Activated naive CD4-positive, alpha-beta T cell (primary cell): ENCODE measurements at places on chromosomes 12 and 14.

GRCh38 chr12:96571101-96571862, 81.9 kb downstream of the CFAP54 start:
- DNase-seq, result no peak

- no peak for DNase-seq
Measured at GRCh38 chr12:24814379-24815113, 134.4 kb downstream of the BCAT1 start.

DNA sequence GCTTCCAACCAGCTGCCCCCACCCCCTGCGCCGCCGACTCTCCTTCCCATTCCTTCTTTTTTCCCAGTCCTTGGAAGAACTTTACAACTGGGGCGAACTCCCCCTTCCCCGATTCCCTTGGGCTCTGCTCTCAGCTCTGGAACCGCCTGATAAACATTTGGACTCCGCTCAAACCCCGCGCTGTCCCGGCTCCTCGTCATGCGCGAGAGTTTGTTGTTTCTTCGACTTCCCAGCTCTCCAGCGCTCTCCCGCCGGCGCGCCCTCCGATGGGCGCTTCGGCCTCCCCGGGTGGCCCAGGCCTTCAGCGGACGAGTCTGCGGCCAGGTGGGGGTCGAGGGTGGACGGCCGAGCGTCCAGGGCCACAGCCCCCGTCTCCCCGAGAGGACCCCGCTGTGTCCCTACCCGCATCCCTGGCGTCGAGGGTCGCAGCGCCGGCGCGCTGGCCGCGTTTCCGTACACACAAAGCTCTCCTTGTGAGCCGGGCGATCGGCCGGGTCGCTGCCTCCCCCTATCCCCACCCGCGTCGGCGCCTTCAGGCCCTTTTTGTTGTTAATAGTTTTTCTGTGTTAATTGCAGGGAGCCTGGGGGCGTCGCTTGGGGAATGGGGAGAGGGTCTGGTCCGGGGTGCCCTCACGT, 847 bp downstream of the MMP14 start:
- DNase-seq, result peak; percentile 16

- no peak for DNase-seq
Measured at GRCh38 chr12:91778091-91778832, 367.4 kb downstream of the BTG1 start.

- DNase-seq, result no peak
Measured at GRCh38 chr14:103188810-103189480, 65.7 kb downstream of the TNFAIP2 start.

GRCh38 chr14:64824471-64824870, 55.2 kb downstream of the SPTB start:
- DNase-seq, result no peak

- no peak for DNase-seq
Measured at GRCh38 chr14:53306911-53307310, 153.8 kb upstream of the DDHD1 start.

- no peak for DNase-seq
Measured at GRCh38 chr12:75611041-75611440, 99.6 kb upstream of the KRR1 start.

DNA sequence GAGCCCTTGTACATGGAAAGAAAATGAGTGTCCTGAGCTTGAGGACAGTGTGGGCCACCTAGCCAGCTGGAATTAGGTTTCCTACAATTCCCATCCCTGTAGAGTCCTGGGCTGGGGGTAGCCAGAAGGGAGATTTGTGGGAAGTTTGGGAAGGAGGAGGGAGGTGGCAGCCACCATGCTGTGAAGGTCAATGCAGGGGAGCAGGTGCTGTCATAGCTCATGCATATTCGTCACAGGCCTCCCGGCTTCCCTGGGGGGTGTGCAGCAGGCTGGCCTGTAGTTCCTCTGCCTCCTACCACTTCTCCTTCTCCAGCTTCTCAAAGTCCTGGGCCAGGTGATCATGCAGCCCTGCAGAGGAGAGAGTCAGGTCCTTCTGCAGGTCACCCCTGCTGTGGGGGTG, 121.3 kb downstream of the TBX3 start:
- no peak for DNase-seq

DNA sequence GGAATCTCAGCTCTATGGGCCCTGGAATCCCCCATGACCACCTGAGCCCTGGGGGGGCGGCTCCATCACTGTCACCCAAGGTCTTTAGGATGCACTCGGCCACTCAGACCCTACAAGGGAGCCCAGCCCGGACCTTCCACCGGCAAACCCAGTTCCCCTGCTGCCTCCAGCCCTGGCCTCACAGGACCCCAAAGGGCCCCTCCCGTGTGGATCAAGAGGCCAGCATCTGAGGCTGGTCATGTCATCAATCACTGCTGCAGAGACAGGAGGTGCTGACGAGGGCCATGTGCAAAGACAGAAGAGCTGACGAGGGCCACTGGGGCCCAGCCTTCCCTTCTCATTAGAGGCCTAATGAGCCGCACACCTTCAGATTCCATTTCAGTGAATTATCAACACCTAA, 39.0 kb upstream of the SFSWAP start:
- no peak for DNase-seq

GRCh38 chr12:120473807-120474615, 4.5 kb upstream of the SRSF9 start:
- no peak for DNase-seq

- no peak for DNase-seq
Measured at GRCh38 chr12:48958049-48958388, 732 bp upstream of the ARF3 start.

- no peak for DNase-seq
Measured at GRCh38 chr12:5027046-5027821, 16.4 kb upstream of the KCNA5 start.

GRCh38 chr12:78864870-78865463, 393 bp downstream of the SYT1 start:
- no peak for DNase-seq

DNA sequence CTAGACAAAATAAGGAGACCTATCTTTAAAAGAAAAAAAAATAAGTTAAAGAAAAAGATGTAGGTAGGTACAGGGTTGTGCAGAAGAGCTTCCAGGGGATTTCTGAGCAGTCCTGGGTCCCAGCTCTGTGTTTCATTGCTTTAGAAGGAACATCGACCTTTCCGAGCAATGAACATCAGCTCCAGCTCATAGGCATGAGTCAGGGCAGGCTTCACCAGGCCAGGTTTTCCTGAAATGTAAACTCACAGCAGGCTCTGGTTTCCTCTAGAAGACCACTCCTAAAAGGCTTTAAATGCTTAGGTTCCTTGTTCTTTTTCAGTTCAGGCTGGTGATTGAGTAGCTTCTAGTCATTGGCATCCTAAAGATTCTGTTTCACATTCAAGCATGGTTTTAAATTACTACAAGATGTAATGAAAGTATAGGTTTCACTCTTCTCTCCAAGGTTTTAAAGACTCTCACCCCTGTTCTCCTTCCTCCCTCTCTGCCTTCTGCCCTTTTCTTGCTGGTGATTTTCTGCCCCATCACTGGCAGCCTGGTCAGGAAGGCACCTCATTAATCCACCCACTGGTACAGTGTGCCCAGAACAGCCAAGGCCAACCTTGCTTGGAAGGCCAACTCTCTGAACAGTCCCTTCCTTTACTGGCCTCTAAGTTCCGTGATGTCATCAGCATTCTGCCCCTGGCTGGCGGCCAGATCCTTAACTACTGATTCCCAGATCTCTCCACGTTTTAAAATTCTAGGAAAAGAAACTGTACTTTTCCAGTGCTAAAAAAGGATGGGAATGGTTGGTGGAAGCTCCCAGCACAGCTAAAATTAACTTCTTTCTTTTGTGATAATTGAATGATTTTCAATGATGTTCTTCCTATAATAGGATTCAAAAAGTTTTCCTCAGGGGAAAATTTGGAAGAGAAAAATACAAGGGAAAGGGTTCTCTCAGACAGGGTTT, 109.4 kb upstream of the HIF1A start:
- DNase-seq, result no peak

GRCh38 chr12:95463050-95463449, 10.9 kb upstream of the METAP2 start:
- DNase-seq, result no peak

- DNase-seq, result no peak
Measured at GRCh38 chr12:80632835-80633234, 74.6 kb upstream of the MYF6 start.

- DNase-seq, result no peak
Measured at GRCh38 chr12:110656071-110656655, 32.8 kb downstream of the HVCN1 start.

DNA sequence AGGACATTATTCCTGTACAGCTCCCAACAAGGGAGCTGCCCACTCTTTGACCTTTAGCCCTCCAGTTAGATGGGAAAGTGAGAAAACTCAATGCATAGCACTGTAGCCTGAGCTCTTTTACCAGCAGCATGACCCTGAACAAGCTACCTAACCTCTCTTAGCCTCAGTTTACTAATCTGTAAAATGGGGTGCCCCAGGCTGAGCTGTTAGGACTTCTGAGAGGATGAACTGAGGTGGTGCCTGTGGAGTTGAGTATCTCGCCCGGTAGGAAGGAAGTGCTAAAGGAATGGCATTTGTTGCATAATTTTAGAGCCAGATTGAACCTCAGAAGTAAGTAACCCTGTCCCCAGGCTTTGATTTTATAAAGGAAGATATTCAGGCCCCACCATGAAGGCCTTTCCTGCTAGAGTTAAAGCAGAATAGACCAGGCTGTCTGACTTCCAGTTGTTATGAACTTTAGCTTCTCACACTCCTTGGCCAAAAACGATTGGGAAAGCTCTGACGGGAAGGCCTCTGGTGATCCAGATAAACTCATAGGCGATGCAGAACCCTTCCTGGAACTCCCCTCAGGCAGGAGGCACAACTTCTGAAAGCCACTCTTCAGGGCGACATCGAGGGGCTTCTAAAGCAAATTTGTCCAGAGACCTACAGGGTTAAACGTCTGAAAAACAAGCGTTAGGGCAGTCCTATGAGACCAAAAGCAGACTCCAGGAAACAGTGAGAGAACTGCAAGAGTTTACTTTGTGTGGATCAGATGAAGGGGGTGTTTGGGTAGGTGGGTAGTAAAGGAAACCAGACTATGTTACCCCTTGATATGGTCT, 2.5 kb upstream of the SERPINA10 start:
- no peak for DNase-seq

GRCh38 chr14:64447876-64448670, 17.2 kb upstream of the AKAP5 start:
- no peak for DNase-seq

DNA sequence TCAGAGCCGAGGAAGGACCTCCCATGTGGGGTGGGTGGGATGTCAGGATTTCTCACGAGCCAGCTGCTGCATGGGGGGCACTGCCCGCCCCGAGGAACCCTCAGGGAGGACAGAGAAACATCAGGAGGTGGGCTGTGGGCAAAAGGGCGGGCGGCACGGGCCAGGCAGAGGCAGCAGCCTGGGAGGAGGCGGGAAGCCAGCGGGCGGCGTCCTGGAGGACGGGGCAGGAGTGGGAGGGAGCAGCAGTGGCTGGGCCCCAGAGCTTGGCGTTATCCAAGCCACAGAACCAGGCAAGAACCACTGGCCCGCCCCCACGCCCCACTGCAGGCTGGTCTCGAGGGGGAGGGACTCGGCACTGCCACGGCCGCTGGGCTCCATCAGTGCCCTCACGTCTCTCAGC, 2.4 kb downstream of the C14orf180 start:
- DNase-seq, result no peak

DNA sequence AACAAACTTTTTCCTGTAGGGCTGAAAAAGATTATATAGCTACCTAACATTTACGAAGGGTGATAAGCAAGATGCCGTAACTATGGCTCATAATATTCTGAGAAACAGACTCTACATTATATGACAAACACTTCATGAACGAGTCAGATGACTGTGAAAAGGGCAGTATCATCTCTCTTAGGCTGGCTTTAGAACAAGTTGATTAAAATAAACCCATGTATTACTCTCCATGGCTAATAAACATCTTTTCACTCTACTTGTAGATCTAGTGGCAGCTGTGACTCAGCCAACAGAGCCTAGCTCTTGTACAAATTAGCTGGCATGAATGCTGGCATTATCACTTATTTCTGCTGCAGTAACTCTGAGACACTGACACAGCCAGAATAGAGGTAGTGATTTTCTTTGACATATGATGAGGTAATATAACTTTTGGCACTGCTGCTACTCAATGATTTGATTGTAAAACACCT, 47.1 kb downstream of the SLC2A13 start:
- DNase-seq, result no peak

GRCh38 chr14:38074754-38075153, 132.9 kb upstream of the SSTR1 start:
- DNase-seq, result no peak

GRCh38 chr12:49564686-49565405, 3.1 kb downstream of the MCRS1 start:
- no peak for DNase-seq

GRCh38 chr12:94020335-94020734, 128.0 kb upstream of the PLXNC1 start:
- DNase-seq, result no peak

DNA sequence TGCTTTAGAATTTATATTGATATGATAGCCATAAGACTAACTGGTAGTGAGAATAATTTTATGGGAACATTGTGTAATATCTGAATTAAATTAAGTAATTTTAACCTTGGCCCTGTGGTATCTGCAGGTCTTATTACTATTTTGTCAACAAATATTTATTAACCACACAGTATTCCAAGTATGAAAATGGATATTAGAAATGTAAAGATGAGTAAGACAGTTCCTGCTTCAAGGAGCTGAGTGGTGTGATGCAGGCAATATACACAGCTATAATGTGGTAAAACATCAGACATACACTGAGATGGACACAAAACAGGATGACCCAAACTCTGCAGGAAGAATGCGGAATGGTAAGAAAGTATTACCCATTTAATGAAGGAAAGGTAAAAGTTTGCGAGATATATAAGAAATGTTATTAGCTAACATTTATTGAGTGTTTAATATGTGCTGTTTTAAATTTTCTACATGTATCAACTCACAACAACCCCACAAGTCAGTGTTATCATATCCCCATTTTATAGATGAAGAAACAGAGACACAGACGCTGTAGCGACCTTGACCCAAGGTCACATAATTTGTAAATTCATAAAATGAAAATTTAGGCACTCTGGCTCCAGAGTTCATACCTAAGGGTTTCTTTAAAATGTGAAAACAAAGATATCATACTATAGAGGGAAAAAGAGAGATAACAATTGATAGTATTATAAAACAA, 12.7 kb downstream of the ABCD2 start:
- DNase-seq, result no peak

- DNase-seq, result no peak
Measured at GRCh38 chr14:96574171-96574632, 72.0 kb downstream of the PAPOLA start.

GRCh38 chr12:24840046-24840800, 108.7 kb downstream of the BCAT1 start:
- DNase-seq, result no peak
